BE2C (cell line): ENCODE measurements at places on chromosomes 12 and 14.
A peak's percentile ranks its signal among the peaks of the same experiment; 100 is the strongest.

GRCh38 chr12:123996581-123996980 lies 23.6 kb downstream of the ZNF664 start:
- DNase-seq = no peak

DNA sequence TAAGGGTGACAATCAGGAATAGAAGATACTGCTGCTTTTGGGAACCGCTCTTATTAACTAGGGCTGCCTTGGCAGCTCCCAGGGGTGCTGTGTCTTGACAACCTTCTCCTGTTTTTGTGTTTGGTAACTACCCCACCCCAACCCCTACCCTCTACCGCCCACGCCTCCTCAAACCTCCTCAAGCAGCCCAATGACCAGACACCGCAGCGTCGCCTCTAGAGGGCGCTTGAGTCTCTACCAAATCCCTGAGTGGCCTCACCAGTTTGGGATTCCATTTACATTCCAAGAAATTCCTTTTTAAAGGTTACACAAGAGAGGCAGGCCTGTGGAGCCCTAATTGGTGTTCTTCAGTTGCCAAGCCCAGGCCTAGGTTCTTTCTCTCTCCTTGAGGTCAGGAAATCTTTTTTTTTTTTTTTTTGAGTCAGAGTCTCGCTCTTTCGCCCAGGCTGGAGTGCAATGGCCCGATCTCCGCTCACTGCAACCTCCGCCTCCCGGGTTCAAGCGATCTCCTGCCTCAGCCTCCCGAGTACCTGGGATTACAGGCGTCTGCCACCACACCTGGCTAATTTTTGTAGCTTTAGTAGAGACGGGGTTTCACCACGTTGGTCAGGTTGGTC lies 72.4 kb upstream of the USP44 start:
- DNase-seq = peak; percentile 73

DNA sequence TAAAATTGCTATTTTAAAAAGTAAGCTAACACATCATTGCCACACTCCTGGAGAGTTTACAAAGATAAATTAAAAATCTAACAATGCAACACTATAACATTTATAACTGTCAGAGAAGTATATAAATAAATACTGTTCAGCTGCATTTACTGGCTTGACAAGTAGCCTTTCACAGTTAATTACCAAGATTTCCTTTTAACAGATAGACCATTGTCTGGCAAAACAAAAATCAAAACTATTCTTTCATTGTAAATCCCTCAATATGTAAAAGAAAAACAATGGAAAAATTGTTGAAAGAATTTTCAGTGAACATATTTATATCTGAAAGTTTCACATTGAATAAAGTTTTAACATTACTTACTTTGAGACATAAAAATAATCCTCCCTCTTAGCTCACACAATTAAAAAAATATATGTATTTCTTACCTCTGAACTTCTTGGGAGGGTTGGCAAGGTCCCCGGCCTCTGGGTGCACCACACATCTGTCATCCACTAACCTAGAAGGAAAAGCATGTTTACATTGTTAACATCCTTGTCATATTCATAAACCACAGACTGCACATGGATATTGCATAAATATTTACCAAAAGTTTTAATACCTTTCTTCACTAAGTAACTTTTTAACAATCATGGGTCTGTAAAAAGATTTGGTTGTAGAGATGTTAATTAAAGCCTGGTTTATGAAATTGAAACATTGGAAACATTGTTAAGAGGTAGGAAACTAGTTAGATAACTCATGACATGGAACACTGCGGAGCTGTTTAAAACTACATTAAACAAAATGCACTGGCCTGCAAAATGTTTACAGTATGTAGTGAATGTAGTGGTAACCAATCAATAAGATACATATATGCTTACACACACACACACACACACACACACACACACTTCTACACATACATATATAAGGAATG lies 43.0 kb downstream of the ITPR2 start:
- no peak for DNase-seq

DNA sequence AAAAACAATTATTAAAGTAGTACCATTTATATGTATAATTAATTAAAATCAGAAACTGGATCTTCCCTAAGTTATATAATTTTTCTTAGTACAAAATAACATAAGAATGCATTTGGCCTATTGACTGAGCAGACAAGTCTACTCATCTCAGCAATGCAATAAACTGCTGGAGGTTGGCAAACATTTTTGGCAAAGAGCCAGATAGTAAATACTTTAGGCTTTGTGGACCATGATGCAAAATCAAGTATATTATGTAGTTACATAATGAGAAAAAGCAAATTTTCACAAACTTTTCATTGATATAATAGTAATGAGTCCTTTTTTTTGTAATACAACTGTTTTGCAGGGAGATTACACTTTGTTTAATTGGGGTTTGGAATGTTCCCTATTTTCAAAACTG lies 30.9 kb downstream of the ERGIC2 start:
- no peak for DNase-seq

DNA sequence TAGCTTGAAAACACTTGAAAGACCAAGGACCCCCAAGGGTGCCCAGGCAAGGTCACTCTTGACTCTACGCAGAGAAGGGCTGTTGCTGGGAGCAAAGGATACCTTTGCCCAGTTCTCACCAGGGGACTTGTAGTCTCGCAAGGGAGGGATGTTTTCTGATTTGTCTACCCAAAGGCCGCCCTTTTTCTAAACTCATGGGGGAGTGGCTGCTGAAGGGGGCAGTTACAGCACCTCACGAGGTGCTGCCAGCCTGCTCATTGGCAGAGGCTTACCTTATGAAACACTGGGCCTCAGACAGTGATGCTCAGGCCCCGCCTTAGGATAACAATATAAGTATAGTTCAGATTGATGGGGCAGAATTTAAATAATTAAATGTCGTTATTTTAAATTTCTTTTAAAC lies 107.0 kb downstream of the ETV6 start:
- DNase-seq = no peak

GRCh38 chr12:43551971-43552559 lies at the start of gene ADAMTS20:
Gene ADAMTS20, minus strand, starts transcription at chr12:43552203. Its CDS starts 282 bp downstream, at chr12:43551921.
- DNase-seq = peak; percentile 55

DNA sequence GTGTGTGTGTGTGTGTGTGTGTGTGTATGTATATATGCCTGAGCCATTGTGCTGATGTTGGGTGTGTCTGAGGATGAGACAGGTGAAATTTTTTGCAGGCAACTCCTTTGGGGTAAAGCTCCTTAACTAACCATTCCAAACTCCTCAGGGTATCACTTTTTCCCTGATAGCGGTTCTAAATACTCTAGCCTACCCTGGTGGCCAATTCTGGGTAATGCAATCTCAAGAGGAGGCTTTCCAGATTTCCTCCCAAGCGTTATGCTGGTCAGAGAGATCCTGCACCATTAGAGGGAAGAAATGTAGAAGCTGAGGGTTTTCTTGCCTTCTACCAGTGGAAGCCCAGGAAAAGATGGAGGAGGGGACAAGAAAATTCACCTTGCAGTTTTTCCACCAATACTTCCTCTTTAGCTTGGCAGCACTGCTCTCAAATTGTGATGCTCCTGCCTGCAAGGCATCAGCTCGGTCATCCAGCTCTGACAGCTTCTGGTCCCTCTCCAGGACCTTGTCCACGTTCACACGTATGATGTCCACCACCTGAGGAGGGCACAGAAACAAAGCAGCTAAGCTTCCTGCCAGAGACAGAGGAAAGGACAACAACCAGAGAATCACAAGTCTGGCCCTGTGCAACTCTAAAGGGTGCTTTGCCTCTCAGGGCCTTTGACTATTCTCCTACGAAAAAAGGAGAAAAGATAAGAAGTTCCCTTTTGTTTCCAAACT lies 4.9 kb downstream of the VAMP1 start:
- DNase-seq = peak; percentile 61
